ENCODE measurements at places on chromosomes 5 and 9.

DNA sequence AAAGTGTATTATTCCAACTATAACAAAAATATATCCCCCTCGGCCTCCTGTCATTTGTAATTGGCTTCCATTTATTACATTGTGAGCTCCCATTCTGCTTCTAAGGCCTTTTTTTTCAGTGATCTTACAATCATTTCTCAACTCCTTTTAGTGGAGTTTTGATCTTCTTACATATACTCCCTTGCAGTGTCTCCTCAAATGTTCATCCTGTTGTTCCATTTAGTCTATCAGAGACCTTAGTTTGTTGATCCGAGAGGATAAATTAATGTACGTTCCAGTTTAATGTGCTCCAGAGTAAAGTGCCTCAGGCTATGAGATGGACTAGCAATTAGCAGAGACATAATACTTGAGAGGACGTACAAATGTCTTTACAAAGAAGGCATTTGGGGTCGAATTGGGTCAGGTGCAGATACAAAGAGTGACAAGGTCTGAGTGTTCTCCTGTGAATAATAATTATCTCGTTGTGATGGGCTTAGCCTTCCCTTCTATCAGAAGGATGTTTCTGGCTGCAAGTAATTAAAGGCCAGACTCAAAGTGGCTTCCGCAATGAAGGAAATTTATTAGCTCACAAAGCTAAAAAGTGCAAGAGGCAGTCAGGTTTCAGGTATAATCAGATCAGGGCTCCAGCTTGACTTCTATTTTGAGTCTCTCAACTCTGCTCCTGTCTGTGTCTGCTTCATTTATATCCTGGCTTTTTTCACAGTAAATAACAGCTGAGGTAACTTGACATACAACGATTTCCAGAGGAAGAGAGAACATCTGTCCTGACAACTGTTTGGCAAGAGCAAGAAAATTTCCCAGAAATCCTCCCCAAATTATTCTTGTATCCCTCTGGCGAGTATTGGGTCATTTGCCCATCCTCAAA, 30.1 kb downstream of the ARRDC3 start:
- no peak for DNase-seq

GRCh38 chr9:10071579-10071978, 541.2 kb downstream of the PTPRD start:
- no peak for DNase-seq

DNA sequence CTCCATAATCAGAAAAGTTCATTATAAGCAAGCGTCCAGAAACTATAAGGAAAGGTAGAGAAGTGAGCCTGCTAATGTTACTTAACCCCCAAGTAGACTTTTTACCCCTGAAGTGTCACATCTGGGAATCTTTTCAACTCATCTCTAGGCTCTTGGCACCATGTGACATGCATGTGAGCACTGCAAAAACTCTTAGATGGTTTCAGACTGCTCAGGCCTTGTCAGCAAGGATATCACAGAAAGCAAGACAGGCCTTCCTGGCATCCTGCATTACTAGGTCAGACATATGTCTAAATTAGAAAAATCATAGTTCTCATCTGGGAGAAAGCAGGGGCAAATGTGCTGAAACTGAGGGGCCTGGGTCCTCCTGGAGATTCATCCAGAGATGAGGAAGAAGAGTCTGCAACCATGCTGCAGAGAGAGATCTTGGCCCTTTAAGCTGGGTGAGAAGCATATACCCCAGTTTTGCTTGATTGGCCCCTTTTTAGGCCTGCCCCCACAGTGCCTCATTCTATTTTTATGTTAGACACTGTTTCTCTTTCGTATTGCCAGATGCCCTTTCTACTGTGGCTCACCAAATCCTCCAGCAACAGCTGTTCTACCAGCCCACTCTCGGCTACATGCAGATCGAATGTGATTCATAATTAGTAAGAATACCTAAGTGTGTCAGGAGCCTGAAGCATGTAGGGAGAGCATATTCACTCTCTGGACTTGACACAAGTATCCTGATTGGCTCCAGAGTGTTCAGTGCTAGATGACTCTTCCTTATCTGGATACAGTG, 19.0 kb downstream of the TMEM8B start:
- DNase-seq: no peak

DNA sequence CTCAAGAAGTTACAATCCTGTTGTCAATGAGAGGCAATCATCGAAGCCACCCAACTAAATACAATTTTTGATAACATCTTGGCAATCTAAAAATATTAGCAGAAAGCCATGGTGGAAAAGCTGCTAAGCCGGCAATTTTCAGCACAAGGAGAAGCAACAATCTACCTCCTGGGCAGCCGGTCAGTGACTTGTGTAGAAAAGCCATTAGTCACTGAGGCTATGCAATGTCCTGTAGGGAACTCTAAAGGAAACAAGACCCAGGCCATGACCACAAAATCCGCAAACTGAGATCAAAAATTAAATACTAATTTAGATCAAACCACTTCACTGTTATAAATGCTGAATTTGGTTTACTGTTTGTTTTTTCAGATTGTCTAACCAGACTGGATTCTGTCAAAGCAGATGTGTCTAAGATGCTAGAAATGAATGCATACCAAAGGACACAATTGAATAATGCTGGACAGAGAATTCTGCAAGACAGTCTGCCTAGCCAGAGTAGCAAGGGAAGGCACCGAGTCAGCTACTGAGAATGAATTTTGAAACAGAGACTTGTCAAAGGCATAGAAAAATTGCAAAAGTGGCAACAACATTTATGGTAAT, 384.8 kb downstream of the PRELID2 start:
- DNase-seq: no peak

DNA sequence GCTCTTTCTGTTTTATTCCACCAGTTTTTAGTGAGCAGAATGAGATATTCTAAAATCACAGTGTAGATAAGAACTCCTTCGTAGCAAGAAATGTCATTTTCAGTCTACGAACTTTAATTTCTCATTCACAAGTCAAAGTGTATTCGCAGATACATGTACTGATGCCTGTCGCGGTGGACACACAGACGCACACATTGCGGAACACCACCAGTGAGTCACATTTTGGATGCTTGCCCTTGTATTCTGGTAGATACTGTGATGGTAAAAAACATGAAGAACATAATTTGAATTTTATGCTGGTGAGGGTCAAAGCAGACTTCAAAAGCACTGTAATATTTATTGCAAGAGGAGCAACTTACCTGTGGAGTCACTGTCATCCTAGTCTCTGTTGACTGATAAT, 4.7 kb upstream of the C9orf57 start:
- DNase-seq: no peak

GRCh38 chr9:101999441-101999840, 261.0 kb upstream of the GRIN3A start:
- DNase-seq: no peak

DNA sequence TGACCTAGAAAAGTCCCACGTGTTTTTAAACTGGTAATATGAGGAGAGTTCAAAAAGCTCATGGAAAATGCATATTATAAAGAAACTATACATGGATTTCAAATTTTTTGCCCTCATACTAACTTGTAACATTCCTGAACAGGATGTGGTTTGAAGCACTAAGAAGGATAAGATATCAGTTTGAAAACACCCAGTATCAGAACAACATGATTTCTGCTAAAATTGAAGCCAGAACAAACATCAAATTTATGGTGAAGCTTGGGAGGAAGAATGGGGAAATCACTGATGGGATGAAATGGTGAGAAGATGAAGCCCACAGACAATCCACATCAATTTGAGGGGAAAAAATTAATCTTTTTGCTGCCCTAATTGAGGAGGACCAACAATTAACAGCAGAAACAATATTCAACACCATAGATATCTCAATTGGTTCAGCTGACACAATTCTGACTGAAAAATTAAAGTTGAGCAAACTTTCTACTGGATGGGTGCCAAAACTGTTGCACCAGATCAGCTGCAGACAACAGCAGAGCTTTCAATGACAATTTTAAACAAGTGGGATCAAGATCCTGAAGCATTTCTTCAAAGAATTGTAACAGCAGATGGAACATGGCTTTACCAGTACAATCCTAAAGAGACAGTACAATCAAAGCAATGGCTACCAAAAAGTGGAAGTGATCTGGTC, 113.2 kb upstream of the SNX2 start:
- DNase-seq: no peak

DNA sequence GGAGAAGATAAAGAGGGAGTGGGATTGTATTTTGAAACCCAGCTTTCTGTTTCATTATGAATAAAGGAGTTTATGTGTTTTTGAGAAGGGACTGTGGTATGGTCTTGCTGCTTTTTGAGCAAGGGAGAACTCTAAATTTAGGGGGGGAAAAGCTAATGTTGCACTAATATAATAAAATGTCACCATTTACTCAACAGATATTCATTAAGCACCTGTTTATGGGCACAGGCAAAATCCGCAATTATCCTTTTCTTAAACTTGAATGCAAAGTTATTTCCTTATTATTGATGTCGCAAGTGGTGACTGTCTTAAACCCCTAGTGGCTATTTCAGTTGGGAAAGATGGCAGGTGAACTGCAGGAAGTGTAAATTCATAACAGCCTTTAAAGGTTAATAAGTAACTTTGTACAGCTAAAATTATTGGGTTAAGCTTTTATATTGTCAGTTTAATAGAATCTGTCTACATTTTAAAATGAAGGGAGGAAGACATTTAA, 1.5 kb downstream of the CDC42SE2 start:
- no peak for DNase-seq

- DNase-seq: no peak
These were observed 25.1 kb downstream of the POLK start for GRCh38 chr5:75536694-75537360.

DNA sequence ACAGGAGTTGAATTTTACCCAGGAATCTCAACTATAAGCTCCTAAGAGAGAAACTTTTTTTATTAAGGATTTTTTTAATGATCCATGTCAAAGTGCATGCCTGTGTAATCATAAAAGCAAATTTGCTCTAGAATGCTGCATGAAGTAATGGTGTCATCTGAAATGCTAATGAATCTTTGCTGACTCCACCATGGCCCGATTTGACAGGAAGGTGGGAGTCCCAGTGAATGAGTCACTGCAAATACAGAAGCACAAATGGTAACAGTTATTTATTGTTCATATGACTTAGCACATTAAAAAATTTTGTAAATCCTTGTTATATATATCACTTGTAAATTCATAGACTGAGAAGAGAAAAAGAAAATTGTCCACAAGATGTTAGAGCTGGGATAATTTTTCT, 341.3 kb downstream of the RASEF start:
- DNase-seq: no peak

DNA sequence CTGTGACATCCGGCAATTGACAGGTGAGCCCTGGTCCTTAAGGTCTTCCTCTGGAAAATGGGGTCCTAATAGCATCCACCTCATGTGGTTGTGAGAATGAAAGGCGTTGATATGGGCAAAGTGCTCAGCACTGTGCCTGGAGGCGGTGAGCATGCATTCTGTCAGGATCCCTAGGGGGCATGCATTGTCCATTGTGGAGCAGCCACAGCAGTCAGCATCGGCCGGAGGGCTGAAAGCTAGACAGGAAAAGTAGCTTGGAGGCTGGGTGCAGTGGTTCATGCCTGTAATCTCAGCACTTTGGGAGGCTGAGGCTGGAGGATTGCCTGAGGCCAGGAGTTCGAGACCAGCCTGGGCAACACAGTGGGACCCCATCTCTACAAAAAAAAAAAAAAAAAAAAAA, 122.2 kb downstream of the LHX2 start:
- DNase-seq: no peak

GRCh38 chr9:117718085-117718484, 13.9 kb downstream of the TLR4 start:
- no peak for DNase-seq

GRCh38 chr9:101465326-101465915, 29.8 kb upstream of the ALDOB start:
- no peak for DNase-seq

DNA sequence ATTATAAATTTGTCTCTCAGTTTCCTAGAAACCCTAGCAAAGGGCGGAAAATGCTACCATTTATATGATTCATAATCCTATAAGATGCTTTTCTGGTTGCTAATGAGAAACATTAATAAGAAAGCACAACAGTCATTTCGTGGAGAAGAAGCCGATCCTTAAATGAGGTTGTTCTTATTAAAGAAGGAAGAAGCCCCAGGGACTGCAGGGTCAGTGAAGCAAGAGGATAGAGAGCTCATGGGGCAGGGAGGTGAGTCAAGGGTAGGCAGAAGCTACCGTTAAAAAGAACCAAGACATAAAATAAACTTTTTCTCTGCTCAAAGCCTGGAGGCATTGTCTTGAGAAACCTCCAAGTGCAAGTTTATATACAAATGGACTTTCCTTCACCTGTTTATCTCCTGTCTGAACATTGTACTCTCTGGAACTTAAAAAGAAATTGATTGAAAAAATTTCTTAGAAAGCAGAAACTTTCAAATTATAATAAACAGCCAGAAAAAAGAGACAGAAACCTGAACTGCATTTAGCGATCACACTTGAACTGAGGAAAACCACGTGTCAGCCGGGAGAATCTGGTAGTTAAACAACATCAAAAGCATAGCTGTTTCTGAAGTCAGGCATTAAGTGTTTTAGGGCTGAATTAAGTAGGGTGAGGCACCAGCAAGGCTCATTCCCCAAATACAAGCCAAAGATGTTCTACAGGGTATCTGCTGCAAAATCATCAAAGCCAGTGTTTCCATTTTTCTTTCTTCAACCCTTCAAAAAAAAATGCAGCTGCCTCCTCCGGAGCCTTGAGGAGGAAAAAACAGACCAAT, 21.9 kb downstream of the HTR4 start:
- no peak for DNase-seq

GRCh38 chr9:137109250-137110146, 5.0 kb downstream of the DPP7 start:
- no peak for DNase-seq

DNA sequence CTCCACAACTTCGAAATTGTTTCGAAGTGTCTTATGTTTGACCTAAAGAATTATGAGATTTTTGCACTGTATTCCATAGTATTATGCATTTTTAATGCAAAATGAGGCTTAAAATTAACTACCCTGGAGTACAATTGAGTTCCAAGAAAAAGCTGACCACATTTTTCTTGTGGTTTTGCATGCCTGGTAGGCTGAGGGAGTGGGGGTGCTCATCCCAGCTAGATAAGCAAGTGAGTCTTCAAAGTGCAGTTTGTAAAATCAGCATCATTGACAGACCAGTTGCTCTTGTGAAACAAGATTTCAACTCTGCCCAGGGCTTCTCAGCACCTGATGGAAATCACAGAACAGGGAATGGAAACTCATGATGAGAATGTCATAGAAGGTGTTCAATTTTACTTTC, 17.0 kb upstream of the NDUFS4 start:
- no peak for DNase-seq

DNA sequence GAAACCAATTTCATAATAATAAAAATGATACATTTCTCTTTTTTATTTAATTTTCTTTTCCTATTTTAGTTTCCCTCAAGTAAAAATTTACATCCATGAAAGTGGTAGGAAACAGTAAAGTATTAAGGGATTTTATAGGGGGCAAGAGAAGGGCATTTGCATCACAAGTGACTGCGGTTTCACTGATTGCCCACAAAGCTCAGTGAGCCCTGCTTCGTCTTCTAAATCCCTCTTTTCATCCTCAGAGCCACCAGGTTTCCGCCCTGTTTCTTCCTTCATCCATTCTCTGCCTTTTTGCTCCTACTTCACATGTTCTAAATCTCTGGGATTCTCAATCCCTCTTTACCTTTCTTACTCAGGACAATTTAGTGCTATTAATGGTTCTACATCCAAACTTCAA, 491.4 kb downstream of the LRRC70 start:
- DNase-seq: no peak

GRCh38 chr9:70789086-70789485, 332.3 kb downstream of the TRPM3 start:
- no peak for DNase-seq
